ENCODE measurements at places on chromosomes 2 and 18. TPM values are rescaled to one million over a fixed set of nuclear protein-coding genes. Genes with fewer than 3 reads are reported as not detected.

Gene SCN7A
- total RNA-seq = not detected

DNA sequence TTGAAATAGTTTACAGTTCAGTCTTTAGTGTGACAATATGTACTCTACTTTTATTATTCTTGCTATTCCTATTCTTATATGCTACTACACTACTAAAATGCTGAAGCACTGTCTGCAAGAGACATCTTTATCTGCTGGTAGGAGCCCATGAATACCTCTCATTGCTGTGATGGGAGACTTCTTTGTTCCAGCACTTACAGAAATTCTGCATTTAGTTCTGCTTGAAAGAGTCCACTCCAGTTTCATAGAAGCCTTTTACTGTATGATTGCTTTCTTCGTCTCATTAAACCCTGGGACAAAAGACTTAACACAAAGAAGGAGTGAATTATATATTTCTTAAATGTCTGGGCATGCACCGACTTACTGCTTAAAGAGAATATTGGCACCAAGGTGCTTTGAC is 272.7 kb downstream of the CD226 start:
- no peaks in the 10 kb centered on the region for H3K36me3 ChIP-seq
- no peak overlapping the region for H3K4me3 ChIP-seq
- H3K27ac ChIP-seq = no peak overlapping the region
- H3K4me1 ChIP-seq = no peaks in the 10 kb centered on the region

- no peak overlapping the region for H3K4me3 ChIP-seq
- H3K27me3 ChIP-seq = no peaks in the 10 kb centered on the region
- H3K36me3 ChIP-seq = peaks cover 14% of the 10 kb centered on the region
Observed at GRCh38 chr2:191691016-191691735, 13.2 kb downstream of the NABP1 start.

- H3K27me3 ChIP-seq = no peaks in the 10 kb centered on the region
- H3K4me1 ChIP-seq = no peaks in the 10 kb centered on the region
- H3K27ac ChIP-seq = no peak overlapping the region
- no peak overlapping the region for H3K4me3 ChIP-seq
- DNase-seq = no peak
Observed at GRCh38 chr2:209091056-209091455, 332.8 kb upstream of the MAP2 start.

Gene RND3
- total RNA-seq = not detected

DNA sequence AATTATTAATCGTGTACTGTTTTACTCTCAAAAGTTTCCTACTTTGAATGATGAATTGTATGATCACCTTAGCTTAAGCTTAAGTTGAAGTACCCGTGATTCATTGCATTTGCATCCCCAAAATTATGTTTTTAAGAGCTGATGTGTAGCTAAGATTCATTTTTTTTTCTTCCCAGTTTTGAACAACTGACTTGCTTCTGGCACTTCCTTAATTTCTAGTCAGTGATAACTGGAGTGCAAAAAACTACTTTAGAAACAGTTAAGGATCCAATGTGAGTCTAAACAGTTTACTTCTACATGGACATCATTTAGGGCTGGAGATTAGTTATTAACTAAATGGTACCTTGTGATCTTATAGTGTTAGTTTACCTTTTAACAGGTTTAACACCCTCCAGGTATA is 124.0 kb upstream of the CAVIN2 start:
- no peak overlapping the region for H3K4me3 ChIP-seq
- DNase-seq = no peak
- H3K27me3 ChIP-seq = no peaks in the 10 kb centered on the region
- H3K4me1 ChIP-seq = no peaks in the 10 kb centered on the region
- H3K27ac ChIP-seq = no peak overlapping the region

Measured in CD8-positive, alpha-beta memory T cell (primary cell).